Activated CD8-positive, alpha-beta T cell treated with anti-CD3 and anti-CD28 coated beads for 36 hours (primary cell): ENCODE measurements at places on chromosomes 3 and 15. TPM values are rescaled to one million over a fixed set of nuclear protein-coding genes. Genes with fewer than 3 reads are reported as not detected.

GRCh38 chr3:89488800-89489580 lies 381.6 kb downstream of the EPHA3 start:
- no peak for DNase-seq
- H3K36me3 ChIP-seq, result no peaks in the 10 kb centered on the region
- H3K27me3 ChIP-seq, result no peaks in the 10 kb centered on the region
- no peak overlapping the region for H3K27ac ChIP-seq

Gene SIDT1
- 24.0 TPM for total RNA-seq

- no peaks in the 10 kb centered on the region for H3K27me3 ChIP-seq
- peaks cover 29% of the 10 kb centered on the region for H3K4me1 ChIP-seq
- no peak overlapping the region for H3K4me3 ChIP-seq
- peak overlapping the region; percentile 67 for H3K27ac ChIP-seq
These were observed 48.1 kb downstream of the BFSP2 start for GRCh38 chr3:133447750-133448477.

- peaks cover 2% of the 10 kb centered on the region for H3K27me3 ChIP-seq
- H3K4me3 ChIP-seq, result no peak overlapping the region
- no peaks in the 10 kb centered on the region for H3K36me3 ChIP-seq
- H3K4me1 ChIP-seq, result no peaks in the 10 kb centered on the region
- no peak for DNase-seq
- H3K27ac ChIP-seq, result no peak overlapping the region
These were observed 6.3 kb upstream of the CCDC54 start for GRCh38 chr3:107370907-107371306.

DNA sequence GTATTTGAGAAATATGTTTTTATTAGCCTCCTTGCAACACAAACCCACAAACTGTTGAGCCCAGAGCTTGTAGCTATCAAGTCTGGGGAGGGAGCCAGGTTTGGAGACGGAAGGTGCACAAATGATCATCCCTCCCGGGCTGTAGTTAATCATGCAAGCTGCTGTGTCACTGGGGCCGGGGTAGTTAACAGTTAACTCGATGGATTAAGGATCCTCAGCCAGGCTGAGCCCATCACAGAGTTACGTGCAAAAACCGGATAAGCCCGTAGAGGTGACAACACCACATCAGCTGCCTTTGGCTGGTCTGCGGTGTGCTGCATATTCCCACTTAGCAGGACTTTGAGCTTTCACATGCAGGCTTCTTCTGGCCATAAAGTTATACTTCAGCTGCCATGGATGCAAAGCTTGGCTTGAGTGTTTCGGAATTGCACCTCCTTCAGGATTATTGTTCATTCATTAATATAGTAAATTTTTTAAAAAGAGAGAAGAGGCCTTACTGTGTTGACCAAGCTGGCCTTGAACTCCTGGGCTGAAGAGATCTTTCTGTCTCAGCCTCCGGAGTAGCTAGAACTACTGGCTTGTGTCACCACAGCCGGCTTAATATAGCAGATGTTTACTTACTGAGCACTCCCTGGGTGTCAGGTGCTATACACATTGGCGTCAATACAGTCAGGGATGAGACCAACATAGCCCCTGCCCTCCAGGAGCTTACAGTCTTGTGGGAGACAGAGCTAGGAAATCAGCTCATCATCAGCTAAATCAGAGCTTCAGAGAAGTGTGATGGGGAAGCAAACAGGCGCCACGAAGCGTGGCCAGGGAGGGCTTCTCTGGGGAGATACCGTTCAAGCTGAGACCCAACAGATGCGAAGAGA lies 226.8 kb upstream of the BHLHE40 start:
- no peaks in the 10 kb centered on the region for H3K27me3 ChIP-seq
- peaks cover 53% of the 10 kb centered on the region for H3K4me1 ChIP-seq
- H3K36me3 ChIP-seq, result peaks cover 56% of the 10 kb centered on the region
- H3K4me3 ChIP-seq, result no peak overlapping the region
- no peak overlapping the region for H3K27ac ChIP-seq

DNA sequence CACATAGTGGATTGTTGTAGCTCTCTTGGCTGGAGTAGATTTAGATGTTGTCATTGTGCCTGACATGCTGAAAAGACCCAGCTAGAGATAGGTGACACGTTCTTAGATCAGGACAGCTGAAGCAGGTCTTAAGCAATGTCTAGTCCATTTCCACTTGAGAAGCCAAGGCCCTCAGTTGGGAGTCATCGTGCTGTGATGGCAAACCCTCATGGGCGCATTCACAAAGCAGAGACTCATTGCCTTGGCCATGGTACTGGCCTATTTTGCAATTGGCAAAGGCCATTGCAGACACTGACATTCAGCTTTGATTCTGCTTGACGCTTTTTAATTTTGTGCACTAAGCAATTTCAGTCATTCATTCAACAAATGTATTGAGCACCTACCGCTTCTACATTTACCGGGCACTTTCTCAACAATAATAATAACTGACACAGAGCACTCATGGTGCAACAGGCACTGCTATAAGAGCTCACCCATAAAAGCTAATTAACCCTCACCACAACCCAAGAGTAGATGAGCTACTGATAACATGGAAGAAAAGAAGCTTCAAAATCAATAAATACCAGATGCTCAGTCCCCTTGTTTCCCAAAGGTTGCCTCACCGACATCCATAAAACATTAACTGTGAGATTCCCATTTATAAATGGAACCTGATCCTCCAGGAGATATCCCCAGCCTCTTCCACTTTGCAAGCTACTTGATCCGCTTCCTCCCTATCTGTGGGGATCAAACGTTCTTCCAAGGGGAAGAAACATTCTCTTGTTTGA lies 200.1 kb downstream of the TLE3 start:
- H3K36me3 ChIP-seq, result no peaks in the 10 kb centered on the region
- no peak overlapping the region for H3K27ac ChIP-seq
- no peak for DNase-seq
- H3K4me3 ChIP-seq, result no peak overlapping the region
- H3K4me1 ChIP-seq, result no peaks in the 10 kb centered on the region

- no peak for DNase-seq
- H3K27ac ChIP-seq, result no peak overlapping the region
- H3K27me3 ChIP-seq, result no peaks in the 10 kb centered on the region
- peaks cover 37% of the 10 kb centered on the region for H3K36me3 ChIP-seq
These were observed 133.3 kb downstream of the SUCLG2 start for GRCh38 chr3:67521053-67521646.

DNA sequence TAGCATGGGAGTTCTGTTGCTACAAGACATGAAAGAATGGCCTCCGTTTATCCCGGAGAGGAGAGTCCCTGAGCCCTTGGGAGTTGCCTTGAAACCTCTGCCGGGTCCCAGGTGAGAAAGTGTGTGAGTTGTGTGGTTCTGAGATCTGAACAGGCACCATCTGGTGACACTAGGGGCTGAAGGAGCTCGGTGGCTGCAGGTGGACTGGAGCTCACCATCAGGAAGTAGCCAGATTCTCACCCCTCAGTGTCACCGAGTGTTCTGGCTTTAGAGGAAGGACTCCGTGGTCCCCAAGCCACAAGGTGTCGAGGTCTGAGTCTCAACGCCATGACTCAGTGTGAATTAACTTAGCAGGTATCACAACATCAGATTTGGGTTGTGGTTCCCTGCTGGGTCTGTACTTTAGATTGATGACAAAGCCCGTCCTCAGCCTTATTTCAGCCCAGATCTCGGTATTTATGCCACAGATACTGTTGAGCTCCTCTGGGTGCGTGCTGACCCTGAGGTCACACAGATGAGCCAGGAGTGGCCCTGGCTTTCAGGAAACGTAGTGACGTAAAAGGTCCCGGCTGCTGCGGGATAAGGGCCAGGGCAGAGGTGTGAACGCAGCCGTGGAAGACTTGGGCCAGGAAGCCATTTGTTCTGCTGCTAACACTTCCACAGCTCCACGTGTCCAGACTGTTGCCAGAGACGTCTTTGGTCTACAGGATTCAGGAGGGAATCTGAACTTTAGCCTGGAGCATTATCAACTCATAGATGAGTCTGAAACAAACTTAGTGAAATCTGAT lies 54.4 kb downstream of the PGPEP1L start:
- peaks cover 26% of the 10 kb centered on the region for H3K36me3 ChIP-seq
- DNase-seq, result peak; percentile 67
- H3K27ac ChIP-seq, result peak overlapping the region; percentile 51
- no peak overlapping the region for H3K4me3 ChIP-seq

DNA sequence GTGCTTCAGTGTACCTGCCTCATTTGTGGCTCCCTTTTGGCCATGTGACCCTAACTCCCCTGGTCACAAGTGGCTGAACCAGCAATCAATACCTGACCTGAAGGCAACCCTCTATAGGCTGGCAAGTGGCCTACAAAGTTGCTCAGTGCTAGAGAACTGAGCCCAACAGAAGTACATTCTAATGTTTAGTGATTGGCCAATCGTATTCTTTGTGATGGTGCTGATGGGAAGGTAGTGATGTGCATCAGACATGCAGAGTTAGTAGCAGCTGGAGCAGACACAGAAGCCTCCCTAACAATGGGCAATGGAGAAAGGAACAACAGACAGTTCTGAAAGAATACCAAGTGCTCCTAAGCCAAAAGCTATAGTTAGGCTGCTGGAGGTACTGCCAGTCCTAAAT lies 10.4 kb upstream of the ATOSA start:
- no peak overlapping the region for H3K4me3 ChIP-seq
- H3K27ac ChIP-seq, result no peak overlapping the region
- no peak for DNase-seq
- H3K27me3 ChIP-seq, result no peaks in the 10 kb centered on the region
- H3K4me1 ChIP-seq, result no peaks in the 10 kb centered on the region
- no peaks in the 10 kb centered on the region for H3K36me3 ChIP-seq

GRCh38 chr3:149356630-149357029 lies 20.8 kb downstream of the TM4SF1 start:
- no peak overlapping the region for H3K4me3 ChIP-seq
- DNase-seq, result no peak
- peaks cover 5% of the 10 kb centered on the region for H3K27me3 ChIP-seq
- no peaks in the 10 kb centered on the region for H3K4me1 ChIP-seq
- H3K27ac ChIP-seq, result no peak overlapping the region

GRCh38 chr3:38114875-38115644 lies 21.9 kb downstream of the ACAA1 start:
- no peaks in the 10 kb centered on the region for H3K27me3 ChIP-seq
- no peaks in the 10 kb centered on the region for H3K36me3 ChIP-seq
- no peak for DNase-seq
- no peak overlapping the region for H3K27ac ChIP-seq

Gene ARF4
- 55.2 TPM for total RNA-seq

DNA sequence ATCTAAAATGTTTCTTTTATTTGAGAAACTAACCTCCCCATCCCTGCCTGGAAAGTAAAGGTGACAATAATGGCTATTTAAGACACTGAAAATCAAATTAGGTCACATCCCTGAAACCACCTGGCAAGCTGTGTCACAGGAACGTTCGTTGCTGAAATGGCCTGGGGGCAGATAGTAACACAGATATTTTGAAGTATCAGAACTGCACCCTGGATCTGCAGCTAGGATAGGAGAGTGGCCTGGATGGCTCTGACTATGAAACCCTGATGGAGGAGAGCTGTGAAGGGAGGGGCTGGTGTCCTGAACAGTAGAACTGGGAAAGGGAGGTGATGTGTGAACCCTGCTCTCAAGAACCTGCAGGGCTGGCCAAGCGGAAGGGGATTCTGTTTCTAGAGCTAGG lies 648.3 kb upstream of the CFAP20DC start:
- DNase-seq, result no peak
- H3K36me3 ChIP-seq, result no peaks in the 10 kb centered on the region
- no peak overlapping the region for H3K27ac ChIP-seq
- no peaks in the 10 kb centered on the region for H3K27me3 ChIP-seq
- no peak overlapping the region for H3K4me3 ChIP-seq

DNA sequence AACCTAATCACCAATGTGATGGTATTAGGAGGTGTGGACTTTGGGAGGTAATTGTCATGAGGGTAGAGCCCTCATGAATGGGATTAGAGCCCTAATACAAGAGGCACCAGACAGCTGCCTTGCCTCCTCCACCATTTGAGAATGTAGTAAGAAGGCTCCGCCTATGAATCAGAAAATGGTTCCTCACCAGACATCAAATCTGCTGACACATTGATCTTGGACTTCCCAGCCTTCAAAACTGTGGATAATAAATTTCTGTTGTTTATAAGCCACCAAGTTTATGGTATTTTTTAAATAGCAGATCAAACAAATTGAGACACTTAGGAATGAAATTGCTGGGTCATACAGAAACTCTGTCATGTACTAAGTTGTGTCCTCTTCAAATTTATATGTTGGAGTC lies 56.8 kb upstream of the COL6A5 start:
- H3K36me3 ChIP-seq, result no peaks in the 10 kb centered on the region
- DNase-seq, result no peak
- no peak overlapping the region for H3K27ac ChIP-seq
- no peaks in the 10 kb centered on the region for H3K4me1 ChIP-seq
- H3K27me3 ChIP-seq, result peaks cover 14% of the 10 kb centered on the region

Gene GRK7
- total RNA-seq, result 0.09 TPM

- no peaks in the 10 kb centered on the region for H3K36me3 ChIP-seq
- no peaks in the 10 kb centered on the region for H3K4me1 ChIP-seq
- no peak overlapping the region for H3K4me3 ChIP-seq
- peaks cover 1% of the 10 kb centered on the region for H3K27me3 ChIP-seq
- no peak overlapping the region for H3K27ac ChIP-seq
These were observed 107.6 kb upstream of the FXR1 start for GRCh38 chr3:180804916-180805315.

Gene IL5RA
- total RNA-seq, result not detected

GRCh38 chr15:56410721-56411120 lies 45.5 kb downstream of the TEX9 start:
- no peaks in the 10 kb centered on the region for H3K4me1 ChIP-seq
- H3K27ac ChIP-seq, result no peak overlapping the region
- no peaks in the 10 kb centered on the region for H3K36me3 ChIP-seq
- no peak overlapping the region for H3K4me3 ChIP-seq
- no peaks in the 10 kb centered on the region for H3K27me3 ChIP-seq
- no peak for DNase-seq

DNA sequence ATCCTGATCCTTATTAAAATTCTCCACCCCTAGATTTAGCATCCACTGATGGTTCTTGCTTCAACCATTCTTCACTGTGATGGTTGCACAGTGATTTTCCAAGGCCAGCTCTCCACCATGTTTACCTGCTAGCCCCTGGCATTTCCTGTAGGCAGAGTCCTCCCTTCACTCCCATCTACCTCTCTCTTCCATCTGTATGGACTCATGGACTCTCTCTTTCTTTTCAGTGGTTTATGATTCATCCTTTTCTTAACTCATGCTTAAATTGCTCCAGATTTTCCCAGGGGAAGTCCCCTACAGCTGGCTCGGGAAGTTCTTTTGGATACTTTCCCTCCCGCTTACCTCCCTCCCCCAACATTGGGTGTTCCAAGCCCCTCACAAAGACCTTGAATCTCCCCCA lies 18.7 kb downstream of the TGM4 start:
- no peaks in the 10 kb centered on the region for H3K4me1 ChIP-seq
- no peak for DNase-seq
- no peak overlapping the region for H3K4me3 ChIP-seq
- H3K27me3 ChIP-seq, result no peaks in the 10 kb centered on the region

GRCh38 chr15:79922512-79923078 lies 25.8 kb upstream of the MTHFS start:
- H3K4me3 ChIP-seq, result peak overlapping the region; percentile 96
- peaks cover 32% of the 10 kb centered on the region for H3K4me1 ChIP-seq
- DNase-seq, result no peak
- H3K27ac ChIP-seq, result peak overlapping the region; percentile 96

Gene ST3GAL6
- not detected for total RNA-seq

Gene C3orf49
- total RNA-seq, result not detected
